ENCODE measurements at places on chromosomes 13 and 19. TPM values are rescaled to one million over a fixed set of nuclear protein-coding genes. Genes with fewer than 3 reads are reported as not detected.

DNA sequence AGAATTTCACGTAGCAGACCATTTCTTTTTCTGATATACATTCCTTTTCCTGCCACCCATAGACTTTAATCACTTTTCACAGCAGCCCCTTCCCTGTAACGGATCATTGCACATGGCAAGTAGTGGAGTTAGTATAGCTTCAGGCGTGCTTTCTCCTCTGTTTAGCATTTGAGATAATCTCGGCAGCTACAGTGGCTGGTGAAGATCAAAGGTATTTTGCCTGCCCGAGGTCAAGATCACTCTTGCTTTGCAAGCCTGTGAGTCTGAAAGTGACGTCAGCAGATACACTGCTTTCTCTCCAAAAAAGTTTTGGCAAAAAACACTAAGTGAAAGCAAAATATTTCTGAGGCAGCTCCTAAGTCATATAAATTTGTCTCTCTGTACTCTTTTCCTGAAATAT, 260.0 kb downstream of the NDFIP2 start:
- peaks cover 46% of the 10 kb centered on the region for H3K4me1 ChIP-seq
- peak overlapping the region; percentile 11 for H3K4me3 ChIP-seq
- H3K27me3 ChIP-seq: no peaks in the 10 kb centered on the region
- H3K27ac ChIP-seq: peak overlapping the region; percentile 81

DNA sequence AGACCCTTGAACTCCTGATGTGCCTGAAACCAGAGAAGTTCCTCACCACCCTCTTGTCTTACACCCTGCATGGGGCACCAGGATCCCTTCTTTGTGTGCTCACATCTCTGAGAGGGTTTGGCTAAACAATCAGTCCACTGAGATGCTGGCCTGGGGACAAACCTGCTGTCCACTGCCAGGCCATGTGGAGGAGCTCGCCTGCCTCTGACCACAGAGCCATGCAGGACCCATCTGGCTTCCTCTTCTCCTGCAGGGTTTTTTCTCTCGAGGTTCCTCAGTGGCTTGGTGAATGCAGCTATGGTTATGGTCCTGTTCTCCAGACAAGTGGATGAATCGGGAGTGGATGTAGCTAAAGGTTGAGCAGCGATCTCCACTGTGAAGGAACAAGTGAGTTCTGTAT, 49.1 kb upstream of the MEDAG start:
- no peak overlapping the region for H3K27ac ChIP-seq
- no peak for DNase-seq
- no peaks in the 10 kb centered on the region for H3K27me3 ChIP-seq
- no peaks in the 10 kb centered on the region for H3K36me3 ChIP-seq
- peaks cover 38% of the 10 kb centered on the region for H3K4me1 ChIP-seq

The SBSN gene
- 0.47 TPM for total RNA-seq

The RAB3D gene
- total RNA-seq: 26.3 TPM

DNA sequence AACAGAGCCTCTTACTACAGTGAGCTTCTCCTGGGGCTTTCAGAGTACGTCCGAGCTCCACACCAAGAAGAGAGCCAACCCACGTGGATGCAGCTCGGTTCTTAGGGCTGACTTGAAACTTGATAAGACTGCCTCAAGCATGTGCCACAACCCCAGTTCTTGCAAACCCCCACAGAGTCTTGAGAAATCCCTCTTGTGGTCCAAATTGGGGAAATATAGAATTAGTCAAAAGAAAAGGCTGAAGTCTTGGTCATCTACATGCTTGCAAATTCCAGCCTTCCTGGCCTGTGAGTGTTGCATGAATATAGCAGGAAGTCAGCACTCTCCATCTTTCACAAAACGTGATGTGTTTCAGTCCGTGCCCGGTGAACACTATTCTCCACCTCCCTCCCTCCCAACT, 95.2 kb downstream of the GGACT start:
- peaks cover 2% of the 10 kb centered on the region for H3K36me3 ChIP-seq
- no peak overlapping the region for H3K27ac ChIP-seq
- no peak for DNase-seq
- no peaks in the 10 kb centered on the region for H3K27me3 ChIP-seq

DNA sequence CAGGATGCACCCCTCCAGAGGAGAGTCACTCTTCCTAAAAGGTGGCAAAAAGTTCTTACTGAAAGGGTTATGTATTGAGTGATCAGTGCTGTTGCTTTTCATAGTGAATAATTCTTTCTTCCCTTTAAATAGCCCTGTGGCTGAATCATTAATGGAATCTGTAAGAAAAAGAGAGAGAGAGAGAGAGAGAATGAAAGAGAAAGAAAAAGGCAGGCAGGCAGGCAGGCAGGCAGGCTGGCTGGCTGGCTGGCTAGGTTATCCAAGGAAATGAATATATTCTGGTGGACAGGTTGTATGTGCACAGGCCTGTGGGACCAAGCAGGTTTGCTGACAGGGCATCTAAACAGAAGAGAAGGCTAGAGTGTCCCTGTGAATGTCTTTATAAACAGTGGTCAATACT, 100.5 kb downstream of the DLEU7 start:
- no peak for DNase-seq
- peaks cover 2% of the 10 kb centered on the region for H3K27me3 ChIP-seq
- no peak overlapping the region for H3K4me3 ChIP-seq

The LILRB4 gene
- not detected for total RNA-seq

The PPM1N gene
- total RNA-seq: 0.38 TPM

The SERPINE3 gene
- 0.31 TPM for total RNA-seq

The SHD gene
- 4.8 TPM for total RNA-seq

The HPN gene
- 20.3 TPM for total RNA-seq

The TSSK6 gene
- 2.1 TPM for total RNA-seq

The IGFL2 gene
- 3.7 TPM for total RNA-seq

- peaks cover 3% of the 10 kb centered on the region for H3K36me3 ChIP-seq
- peak; percentile 45 for DNase-seq
- H3K4me1 ChIP-seq: peaks cover 40% of the 10 kb centered on the region
- peak within 1 kb of the TSS; percentile 96 for H3K27ac ChIP-seq
- peak within 1 kb of the TSS; percentile 81 for H3K4me3 ChIP-seq
- H3K27me3 ChIP-seq: peaks cover 4% of the 10 kb centered on the region
These were observed at the start of gene BCL3 for GRCh38 chr19:44748426-44749254. Gene BCL3, plus strand, starts transcription at chr19:44748708. Its CDS starts 83 bp downstream, at chr19:44748791.

GRCh38 chr13:52160506-52160905, 1.1 kb upstream of the NEK3 start:
- no peaks in the 10 kb centered on the region for H3K27me3 ChIP-seq
- DNase-seq: no peak
- no peaks in the 10 kb centered on the region for H3K36me3 ChIP-seq
- H3K4me1 ChIP-seq: peaks cover 21% of the 10 kb centered on the region

DNA sequence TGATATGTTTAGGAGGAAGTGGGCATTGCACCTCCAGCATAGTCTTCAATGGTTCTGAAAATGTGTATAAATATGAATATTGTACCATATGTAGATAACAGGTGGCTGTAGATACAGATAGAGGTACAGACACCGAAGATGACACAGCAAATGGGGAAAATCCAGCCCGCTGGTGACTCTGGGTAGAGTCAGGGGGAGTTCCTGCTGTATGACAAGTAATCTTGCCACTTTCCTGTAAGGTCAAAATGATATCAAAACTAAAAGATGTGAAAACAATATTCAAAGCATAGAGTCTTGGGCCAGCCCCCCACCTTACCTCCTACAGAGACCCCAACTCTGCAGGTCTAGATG, 17.8 kb downstream of the C2CD4C start:
- H3K27ac ChIP-seq: no peak overlapping the region
- DNase-seq: peak; percentile 22
- no peak overlapping the region for H3K4me3 ChIP-seq
- peaks cover 5% of the 10 kb centered on the region for H3K4me1 ChIP-seq

- no peaks in the 10 kb centered on the region for H3K27me3 ChIP-seq
- DNase-seq: peak; percentile 43
- H3K27ac ChIP-seq: peak overlapping the region; percentile 67
- H3K4me1 ChIP-seq: peaks cover 17% of the 10 kb centered on the region
These were observed 40.6 kb upstream of the FAM216B start for GRCh38 chr13:42740753-42741152.

- H3K27ac ChIP-seq: no peak overlapping the region
- H3K27me3 ChIP-seq: peaks cover 8% of the 10 kb centered on the region
- no peak for DNase-seq
- peaks cover 12% of the 10 kb centered on the region for H3K4me1 ChIP-seq
- H3K36me3 ChIP-seq: no peaks in the 10 kb centered on the region
- no peak overlapping the region for H3K4me3 ChIP-seq
These were observed 127.9 kb downstream of the DLEU7 start for GRCh38 chr13:50715402-50716146.

- H3K4me3 ChIP-seq: peak overlapping the region; percentile 94
- H3K36me3 ChIP-seq: peaks cover 62% of the 10 kb centered on the region
- H3K27me3 ChIP-seq: no peaks in the 10 kb centered on the region
These were observed 573 bp upstream of the ZNF614 start for GRCh38 chr19:52028780-52029123.

GRCh38 chr19:29872224-29872731, 60.5 kb downstream of the CCNE1 start:
- H3K4me1 ChIP-seq: peaks cover 5% of the 10 kb centered on the region
- H3K4me3 ChIP-seq: peak overlapping the region; percentile 48
- peaks cover 48% of the 10 kb centered on the region for H3K27me3 ChIP-seq
- H3K36me3 ChIP-seq: no peaks in the 10 kb centered on the region
- no peak for DNase-seq
- H3K27ac ChIP-seq: no peak overlapping the region

DNA sequence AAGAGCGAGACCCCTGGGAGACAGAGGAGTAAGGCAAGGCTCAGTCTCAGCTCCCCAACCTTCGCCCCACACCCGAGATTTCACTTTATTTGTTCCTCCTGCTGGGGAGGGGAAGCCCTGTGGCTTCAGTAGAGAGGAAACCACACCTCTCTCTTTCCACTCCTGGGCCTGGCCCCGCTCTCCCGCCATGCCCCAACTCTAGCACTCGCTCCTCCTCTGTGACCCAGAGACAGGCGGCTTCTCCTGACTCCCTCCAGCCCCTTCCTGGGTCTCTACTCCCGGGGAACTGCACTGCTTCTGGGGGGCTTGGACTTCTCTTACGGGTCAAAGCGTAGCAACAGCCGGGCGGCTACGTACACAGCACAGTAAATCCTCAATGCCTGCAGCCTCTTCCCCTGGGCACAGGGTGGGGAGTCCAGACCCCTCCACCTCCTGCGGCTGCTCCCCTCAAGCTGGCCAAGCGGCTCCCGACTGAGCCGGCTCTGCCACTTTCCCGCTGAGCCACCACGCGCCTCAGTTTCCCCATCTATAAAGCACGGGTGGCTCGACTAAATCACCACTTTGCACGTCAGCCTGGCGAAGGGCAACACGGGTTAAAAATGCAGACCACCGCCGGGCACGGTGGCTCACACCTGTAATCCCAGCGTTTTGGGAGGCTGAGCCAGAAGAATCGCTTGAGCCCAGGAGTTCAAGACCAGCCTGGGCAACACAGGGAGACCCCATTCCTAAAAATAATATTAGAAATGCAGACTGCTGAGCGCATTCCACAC, 1.4 kb downstream of the RNF126 start:
- peaks cover 28% of the 10 kb centered on the region for H3K4me1 ChIP-seq
- H3K4me3 ChIP-seq: peak overlapping the region; percentile 76
- H3K27ac ChIP-seq: peak overlapping the region; percentile 92
- no peak for DNase-seq
- no peaks in the 10 kb centered on the region for H3K27me3 ChIP-seq

The CD79A gene
- 0.62 TPM for total RNA-seq

GRCh38 chr13:99373436-99373835, 66.2 kb upstream of the GPR183 start:
- H3K4me1 ChIP-seq: no peaks in the 10 kb centered on the region
- DNase-seq: no peak
- peaks cover 37% of the 10 kb centered on the region for H3K36me3 ChIP-seq
- H3K27me3 ChIP-seq: no peaks in the 10 kb centered on the region
- H3K27ac ChIP-seq: no peak overlapping the region

- no peak overlapping the region for H3K4me3 ChIP-seq
- H3K27ac ChIP-seq: no peak overlapping the region
- H3K36me3 ChIP-seq: peaks cover 4% of the 10 kb centered on the region
- H3K27me3 ChIP-seq: no peaks in the 10 kb centered on the region
- no peaks in the 10 kb centered on the region for H3K4me1 ChIP-seq
- no peak for DNase-seq
These were observed 27.4 kb upstream of the CYP4F8 start for GRCh38 chr19:15587663-15588062.

DNA sequence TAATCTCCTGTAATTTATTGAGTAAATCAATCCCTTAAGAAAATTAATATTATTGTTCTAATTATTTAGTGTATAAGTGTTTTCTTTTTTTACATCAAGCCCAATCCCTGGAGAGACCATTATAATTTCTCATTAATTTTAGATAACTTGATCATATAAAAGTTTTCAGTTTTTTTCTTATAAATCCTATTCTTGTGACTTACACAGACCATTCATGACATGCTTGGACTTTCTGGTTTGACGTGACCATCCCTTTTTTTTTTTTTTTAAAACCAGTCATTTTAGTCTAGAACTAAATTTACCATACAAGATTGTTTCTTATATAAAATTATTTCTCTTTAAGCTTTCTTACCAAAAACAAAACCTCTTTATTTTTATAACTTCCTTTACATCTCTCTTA, 5.4 kb upstream of the MTRF1 start:
- DNase-seq: no peak
- H3K4me1 ChIP-seq: peaks cover under 1% of the 10 kb centered on the region
- H3K27ac ChIP-seq: no peak overlapping the region
- H3K4me3 ChIP-seq: no peak overlapping the region

The FZR1 gene
- 53.9 TPM for total RNA-seq

DNA sequence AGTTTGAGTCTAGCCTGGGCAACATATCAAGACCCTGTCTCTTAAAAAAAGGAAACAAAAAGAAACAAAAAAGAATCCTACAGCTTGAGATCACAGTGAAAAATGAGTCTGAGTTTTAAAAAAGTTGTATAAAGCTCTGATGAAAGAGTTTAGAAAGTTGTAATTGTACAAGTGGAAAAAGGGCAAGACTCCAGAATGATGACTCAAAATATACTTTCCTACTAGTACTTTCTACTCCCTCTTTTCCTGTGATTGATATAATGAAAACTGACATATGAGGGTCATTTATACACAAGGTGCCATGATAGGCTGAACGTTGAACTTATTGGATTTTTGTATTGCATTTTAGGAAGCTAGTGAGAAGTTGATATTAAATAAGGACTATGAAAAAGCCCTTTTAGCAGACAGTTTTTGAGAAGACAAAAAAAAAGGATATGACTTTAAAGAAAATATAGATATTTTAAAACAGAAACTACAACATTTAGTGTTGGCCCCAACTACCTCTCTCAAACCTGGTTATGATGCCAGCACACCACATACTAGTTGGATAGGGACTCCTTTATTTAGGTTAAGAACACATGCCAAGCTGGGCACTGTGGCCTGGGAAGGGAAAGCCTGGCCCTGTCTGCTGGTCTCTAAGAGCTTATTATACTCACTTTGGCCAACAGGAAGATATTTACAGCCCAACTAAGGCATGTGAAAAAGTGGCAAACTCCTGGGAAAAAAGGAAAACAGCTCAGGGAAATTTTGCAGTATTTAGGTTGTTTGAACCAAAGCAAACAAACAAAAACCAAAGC, 116.6 kb downstream of the KL start:
- H3K36me3 ChIP-seq: peaks cover 35% of the 10 kb centered on the region
- no peaks in the 10 kb centered on the region for H3K27me3 ChIP-seq
- no peak overlapping the region for H3K27ac ChIP-seq
- H3K4me1 ChIP-seq: no peaks in the 10 kb centered on the region

DNA sequence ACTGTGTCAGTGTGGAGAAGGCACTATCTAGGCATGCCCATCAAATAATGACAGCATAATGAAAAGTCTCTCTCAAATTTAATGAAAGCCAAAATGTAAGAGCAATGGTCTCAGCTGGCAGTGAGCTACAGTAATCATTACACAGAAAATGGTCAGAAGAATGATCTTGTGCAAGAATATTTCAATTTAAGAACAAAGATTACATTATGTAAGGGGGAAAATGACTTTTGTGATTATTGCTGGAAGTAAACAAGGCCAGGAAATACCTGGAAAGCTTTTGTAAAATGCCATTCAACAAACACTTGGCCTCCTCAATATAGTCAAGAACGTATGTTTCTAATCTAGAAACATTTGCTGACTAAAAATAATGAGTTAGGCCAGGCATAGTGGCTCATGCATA, 89.1 kb downstream of the CAB39L start:
- H3K36me3 ChIP-seq: peaks cover 39% of the 10 kb centered on the region
- H3K4me3 ChIP-seq: no peak overlapping the region
- no peak for DNase-seq
- no peak overlapping the region for H3K27ac ChIP-seq

Measured in mesothelial cell of epicardium (in vitro differentiated cells).